Glomerular endothelial cell (primary cell): ENCODE measurements at places on chromosomes 3 and 15. TPM values are rescaled to one million over a fixed set of nuclear protein-coding genes. Genes with fewer than 3 reads are reported as not detected.

The UBA7 gene
- 46.2 and 79.4 TPM in 2 replicates for total RNA-seq

The TMEM266 gene
- total RNA-seq: not detected in 2 replicates

The SPPL2A gene
- total RNA-seq: 98.1 and 147 TPM in 2 replicates

The C3orf22 gene
- total RNA-seq: not detected in 2 replicates

The STRA6 gene
- total RNA-seq: 0.48 and 1.6 TPM in 2 replicates

The EFCC1 gene
- total RNA-seq: 1.8 and 3.0 TPM in 2 replicates

The TM4SF1 gene
- total RNA-seq: 810 and 812 TPM in 2 replicates

The NAA80 gene
- total RNA-seq: 11.8 and 14.0 TPM in 2 replicates

The GPR176 gene
- total RNA-seq: 24.0 and 26.5 TPM in 2 replicates

The DAZL gene
- not detected in 2 replicates for total RNA-seq

The MAPK6 gene
- 37.0 and 47.3 TPM in 2 replicates for total RNA-seq

The ETV5 gene
- 20.4 and 25.9 TPM in 2 replicates for total RNA-seq

The PML gene
- total RNA-seq: 196 and 216 TPM in 2 replicates

The TEX55 gene
- not detected in 2 replicates for total RNA-seq

The IMPG2 gene
- total RNA-seq: 0.34 and 0.99 TPM in 2 replicates

The DCP1A gene
- total RNA-seq: 14.2 and 18.4 TPM in 2 replicates

The IQCB1 gene
- total RNA-seq: 12.1 and 16.6 TPM in 2 replicates

The COLQ gene
- total RNA-seq: 0.05 and 2.6 TPM in 2 replicates

The SPINK8 gene
- not detected in 2 replicates for total RNA-seq
